ENCODE measurements at places on chromosomes 3 and 15.

DNA sequence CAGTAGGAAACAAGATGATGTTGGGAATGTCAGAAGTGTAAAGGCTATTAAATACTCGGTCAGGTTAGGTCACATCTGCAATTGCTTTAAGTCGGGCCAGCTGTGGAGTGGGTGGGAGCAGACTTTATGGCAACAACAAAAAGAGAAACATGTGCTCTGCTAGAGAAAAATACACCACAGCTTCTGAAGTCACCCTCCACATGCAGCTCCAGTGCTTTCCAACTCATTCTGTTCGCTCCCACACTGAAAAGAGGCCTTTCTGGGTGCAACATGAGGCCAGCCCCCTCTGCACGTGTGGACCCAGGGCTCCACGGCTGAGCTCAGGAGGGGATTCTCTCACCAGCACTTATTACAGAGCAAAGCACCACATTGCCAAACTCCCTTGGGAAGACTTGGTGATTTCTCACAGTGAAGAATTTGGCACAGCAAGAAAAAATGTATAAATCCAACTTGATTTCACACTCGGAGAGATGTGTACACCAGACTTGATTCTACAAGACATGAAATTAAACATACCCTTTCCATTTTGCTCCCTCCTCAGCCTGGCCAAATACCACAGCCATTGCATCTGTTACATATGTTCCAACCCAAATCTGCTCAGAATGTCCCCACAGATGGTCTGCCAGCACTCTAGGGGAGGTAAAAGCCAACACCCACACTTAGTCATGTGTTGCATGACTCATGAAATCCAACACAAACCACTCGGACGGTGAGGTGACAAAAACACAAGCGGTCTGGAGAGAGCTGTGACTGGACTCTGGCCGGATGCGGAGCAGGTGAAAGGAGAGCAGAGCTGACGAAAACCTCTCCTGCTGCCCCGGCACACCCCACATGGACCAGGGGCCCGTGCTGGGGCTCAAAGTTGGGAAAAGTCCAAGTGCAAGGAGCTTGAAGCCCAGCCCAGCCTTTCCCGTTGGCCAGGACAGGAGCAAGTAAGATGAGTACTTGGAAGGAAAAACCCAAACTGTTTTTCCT lies 74.6 kb downstream of the ITGB5 start:
- DNase-seq = peak; percentile 96

DNA sequence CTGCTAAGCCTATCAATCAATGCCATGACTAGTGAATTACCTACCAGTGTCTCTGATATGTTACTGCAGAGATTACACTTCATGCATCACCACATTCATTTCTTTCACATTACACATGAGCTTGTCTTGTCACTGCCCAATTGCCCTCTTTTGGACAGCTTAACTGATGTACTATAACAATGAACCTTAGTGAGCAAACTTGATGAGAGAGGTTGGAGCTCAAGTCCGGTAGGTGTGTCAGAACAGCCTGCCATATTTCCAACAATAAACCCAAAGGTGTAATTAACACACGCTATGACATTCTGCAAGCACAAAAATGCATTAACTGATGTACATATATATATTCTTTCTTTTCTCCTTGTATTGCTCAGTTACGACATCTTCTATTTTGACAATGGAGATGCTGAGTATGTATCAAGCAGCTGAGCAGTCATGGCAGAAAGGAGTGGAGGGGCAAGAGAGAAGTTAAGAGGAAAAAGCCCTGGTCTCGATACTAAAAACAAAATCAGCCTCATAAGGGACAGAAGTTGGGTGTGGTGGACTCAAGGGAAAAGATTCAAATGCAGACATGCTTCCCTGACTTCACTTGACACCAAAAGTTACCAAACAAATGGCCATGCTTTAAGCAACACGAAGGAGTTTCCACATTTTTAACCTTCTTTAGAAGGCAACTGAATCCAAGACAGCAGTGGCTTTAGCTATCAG lies 538.2 kb downstream of the FOXP1 start:
- DNase-seq = no peak

DNA sequence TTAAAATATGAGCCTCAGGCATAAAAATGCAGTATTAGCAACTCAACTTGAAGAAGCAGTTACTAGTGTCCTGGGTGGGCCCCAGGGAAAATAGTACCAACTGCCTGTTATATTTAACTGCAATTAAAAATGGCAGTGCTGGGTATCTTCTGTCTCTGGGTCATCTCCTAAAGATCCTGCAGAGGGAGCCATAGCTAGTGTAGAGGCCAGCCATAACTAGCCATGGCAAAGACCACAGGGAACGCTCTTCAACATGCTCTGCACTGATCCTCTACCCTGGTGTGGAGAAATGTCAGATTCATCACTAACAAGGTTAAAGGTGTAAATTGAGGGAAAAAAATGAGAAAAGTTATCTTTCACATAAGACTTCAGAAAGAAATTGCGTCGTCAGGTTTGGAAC lies 181.3 kb downstream of the SNRPN start:
- peak; percentile 2 for DNase-seq

DNA sequence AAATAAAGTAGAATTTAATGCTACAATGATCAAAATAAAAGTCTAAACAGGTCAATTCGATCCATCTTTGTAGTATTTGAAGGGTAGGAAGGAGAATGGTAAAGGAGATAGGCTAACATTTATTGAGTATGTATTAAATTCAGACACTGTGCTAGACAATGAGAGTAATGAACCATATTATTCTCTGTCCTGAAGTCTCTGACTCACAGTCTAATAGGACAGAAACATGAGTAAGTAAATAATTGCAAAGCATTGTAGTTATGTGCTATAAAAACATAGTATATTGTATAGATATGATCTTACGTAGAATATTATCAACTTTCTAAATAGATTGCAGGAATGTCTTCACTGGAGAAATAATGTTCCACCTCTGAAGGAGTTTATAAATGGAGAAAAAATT lies 64.5 kb downstream of the MDFIC2 start:
- no peak for DNase-seq

DNA sequence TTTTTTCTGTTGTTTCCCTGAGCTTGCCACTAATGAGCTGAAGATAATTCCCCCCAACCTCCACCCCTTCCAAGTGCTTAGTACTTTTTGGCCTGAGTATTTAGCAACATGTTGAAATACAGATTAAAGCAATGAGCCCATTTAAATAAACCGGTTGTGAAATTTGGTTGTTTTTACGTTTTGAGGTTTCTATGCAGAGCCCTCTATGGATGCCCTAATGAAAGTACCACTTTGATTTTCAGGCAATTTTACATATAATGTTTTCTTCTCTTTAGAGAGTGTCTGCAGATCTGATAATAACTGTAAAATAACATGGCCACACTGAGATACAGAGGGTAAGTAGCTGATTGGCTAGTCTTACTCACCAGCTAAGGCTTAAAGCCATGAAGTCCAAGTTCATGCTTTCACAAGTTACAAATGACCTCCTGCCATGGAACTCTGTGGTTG lies 139.4 kb upstream of the SLC7A14 start:
- no peak for DNase-seq

DNA sequence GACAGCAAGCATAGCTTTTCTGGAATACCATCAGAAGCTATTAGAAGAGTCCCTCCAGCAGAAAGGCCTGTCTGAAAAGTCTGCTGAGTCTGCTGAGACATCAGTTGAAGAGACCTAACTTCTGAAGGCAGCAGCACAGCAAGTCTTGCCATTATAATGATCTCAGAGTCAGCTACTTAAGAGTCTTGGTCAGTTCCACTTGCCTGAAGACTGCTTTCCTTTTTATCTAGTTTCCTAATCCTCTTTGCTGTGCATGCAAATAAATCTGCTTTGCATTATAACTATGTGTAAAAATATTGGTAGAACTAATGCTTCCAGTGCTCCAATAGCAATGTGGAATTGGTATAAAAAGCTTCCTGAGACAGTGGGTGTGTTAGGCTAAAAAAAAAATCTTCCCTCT lies 34.9 kb upstream of the CPOX start:
- no peak for DNase-seq

DNA sequence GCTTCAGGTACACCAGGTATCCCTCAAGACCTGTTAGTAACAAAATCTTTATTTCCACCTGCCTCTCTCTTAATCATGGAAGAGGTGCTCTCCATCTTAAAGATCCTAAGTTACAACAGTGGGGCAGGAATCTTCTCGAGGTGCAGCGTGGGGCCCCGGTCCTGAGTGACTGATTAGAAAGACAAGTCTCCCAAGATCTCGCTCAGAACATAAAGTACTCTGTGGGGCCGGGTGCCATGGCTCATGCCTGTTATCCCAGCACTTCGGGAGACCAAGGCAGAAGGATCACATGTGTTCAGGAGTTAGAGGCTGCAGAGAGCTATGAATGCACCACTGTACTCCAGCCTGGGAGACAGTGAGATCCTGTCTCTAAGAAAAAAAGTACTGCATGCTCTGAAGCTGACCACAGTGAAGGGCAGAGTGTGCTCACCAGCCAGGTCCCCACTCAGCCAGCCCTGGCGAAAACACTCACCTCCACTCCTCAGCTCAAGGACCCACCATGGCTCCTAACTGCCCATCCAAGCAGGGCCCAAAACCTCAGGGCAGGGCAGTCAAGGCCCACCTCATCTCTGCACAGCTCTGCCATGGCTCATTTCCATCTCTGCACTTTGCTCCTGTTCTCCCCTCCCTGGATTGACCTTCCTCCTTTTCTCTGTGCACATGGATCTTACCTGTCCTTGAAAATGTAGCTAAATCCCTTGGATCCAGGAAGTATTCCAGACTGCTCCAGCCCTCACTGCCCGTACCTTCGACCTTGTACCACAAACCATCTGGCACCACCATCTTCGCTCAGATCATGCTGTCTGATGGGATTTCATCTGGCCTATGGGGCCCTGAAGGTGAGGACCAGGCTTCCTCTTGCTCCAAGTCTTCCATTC lies 7.1 kb downstream of the SEMA7A start:
- DNase-seq = no peak

- DNase-seq = peak; percentile 67
Measured at GRCh38 chr3:159619341-159619885, 369.2 kb upstream of the IL12A start.

GRCh38 chr3:65342084-65342683 lies 654.4 kb upstream of the ADAMTS9 start:
- peak; percentile 52 for DNase-seq

GRCh38 chr15:72835294-72835890 lies 51.8 kb upstream of the ADPGK start:
- no peak for DNase-seq

GRCh38 chr3:147153830-147154539 lies 252.4 kb downstream of the ZIC4 start:
- no peak for DNase-seq

DNA sequence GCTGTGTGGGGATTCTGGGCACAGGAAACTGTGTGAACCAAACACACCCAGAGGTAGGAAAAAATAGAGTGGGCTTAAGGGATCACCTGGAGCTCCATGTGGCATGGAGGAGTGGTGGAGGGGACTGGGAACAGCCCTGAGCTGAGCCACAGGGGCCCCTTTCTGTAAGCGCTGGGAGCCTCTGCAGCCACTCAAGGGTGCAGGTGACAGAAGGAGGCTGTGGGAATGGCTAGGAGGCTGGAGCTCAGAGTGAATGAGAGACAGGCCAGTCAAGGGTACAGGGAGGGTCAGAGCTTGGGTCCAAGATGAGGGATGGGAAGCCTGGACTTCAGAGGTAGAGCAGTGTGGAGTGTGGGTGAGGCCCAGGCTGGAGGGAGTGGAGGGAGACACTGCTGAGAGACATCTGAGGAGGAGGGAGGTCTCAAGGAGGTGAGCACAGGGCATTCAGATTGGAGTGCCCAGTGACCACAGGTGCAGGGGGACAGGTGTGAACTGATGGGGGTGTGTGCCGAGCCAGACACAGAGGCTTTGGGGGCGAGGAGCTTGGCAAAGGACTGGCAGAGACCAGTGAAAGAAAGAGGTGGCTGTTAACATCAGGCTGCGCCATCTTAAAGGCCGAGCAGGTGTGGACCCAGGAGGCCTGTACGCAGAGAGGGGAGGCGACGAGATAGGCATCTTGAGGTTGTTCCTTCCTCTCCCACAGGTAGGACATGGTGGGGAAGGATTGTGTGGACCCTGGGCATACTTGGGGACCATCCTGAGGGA lies 56.8 kb downstream of the FGD5 start:
- DNase-seq = no peak

GRCh38 chr3:123586131-123586530 lies 1.3 kb upstream of the HACD2 start:
- peak; percentile 71 for DNase-seq

DNA sequence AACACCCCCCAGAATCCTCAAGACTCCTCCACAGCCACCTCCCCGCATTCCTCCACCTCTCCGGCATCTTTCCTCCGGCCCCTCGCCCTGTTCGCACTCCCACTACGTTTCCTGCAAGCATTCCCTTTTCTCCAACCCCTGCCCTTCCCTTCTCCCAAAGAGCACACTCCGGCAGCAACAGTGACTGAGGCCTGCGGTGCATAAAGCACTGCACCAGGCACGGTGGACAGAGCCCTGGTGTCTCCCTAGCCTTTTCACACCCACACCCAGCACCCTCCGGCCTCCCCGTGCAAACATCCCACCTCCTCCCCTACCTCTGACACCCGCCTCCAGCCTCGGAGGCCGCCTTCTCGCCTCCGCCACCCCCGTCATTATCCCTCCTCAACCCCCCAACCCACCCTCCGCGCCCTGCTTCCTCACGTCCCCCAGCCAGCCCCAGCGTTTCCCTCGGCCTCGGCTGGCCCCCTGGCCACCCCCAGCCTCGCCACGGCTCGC lies 577 bp downstream of the ZNF148 start:
- peak; percentile 54 for DNase-seq

- DNase-seq = peak; percentile 67
Measured at GRCh38 chr3:125280668-125281361, 68.3 kb upstream of the SLC12A8 start.

DNA sequence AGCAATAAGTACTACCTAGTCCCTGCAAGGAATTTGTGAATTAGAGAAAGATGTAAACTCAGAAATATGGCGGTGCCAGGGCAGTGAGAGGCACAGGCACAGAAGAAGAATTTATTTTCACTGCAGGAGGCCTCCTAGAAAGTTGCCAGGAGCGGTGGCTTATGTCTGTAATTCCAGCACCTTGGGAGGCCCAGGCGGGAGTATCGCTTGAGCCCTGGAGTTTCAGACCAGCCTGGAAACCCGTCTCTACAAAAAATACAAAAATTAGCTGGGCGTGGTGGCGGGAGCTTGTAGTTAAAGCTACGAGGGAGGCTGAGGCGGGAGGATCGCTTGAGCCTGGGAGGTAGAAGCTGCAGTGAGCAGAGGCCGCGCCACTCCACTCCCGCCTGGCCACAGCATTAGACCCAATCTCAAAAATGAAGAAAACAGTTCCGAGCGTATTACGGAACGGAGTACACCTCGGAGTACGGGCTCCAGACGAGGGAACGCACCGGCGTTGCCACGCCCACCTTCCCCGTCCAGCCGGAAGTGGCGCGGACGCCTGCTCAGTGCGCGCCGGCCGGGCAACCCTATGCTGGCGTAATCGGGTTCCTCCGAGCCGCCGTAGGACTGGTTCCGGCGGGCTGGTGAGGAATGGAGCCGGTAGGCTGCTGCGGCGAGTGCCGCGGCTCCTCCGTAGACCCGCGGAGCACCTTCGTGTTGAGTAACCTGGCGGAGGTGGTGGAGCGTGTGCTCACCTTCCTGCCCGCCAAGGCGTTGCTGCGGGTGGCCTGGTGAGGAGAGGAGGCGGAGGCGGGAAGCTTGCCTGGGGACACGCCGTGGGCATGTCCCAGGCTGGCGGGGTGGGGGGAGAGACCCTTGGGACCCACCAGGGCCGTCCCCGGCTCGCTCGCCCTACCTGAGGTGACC lies at the start of gene FBXO22:
Gene FBXO22 (plus strand): TSS at position 548 of the 909 bp plus-strand sequence. CDS start 86 bp downstream, at position 634.
- peak; percentile 89 for DNase-seq

GRCh38 chr3:146550743-146551510 lies 6.5 kb upstream of the PLSCR1 start:
- DNase-seq = peak; percentile 89

GRCh38 chr3:69144631-69145245 lies 22.3 kb upstream of the LMOD3 start:
- DNase-seq = no peak
